Retina (tissue), 1 donor: ENCODE measurements at places on chromosomes 13 and 19.

- no peak for DNase-seq
These were observed 530.0 kb downstream of the RFC3 start for GRCh38 chr13:34347784-34348573.

DNA sequence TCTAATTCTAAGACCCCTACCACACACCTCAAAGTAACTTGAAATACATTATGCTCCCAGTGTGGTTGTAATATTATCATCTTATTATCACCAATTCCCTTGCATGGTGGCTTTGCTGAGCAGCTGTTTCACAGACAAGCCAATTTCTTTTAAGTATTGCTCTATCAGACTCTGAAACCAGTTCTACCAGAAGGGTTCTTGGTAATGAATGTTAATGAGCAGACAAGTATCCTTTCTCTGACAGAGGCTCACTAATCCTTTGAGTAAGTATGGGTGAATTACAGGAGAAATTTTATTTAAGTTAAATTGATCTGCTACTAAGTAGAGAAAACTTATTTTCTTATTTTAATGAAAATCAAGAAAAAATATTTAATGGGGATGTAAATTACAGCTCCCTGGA lies 326.0 kb downstream of the GPC6 start:
- DNase-seq = no peak

GRCh38 chr19:5042556-5042955 lies 73.6 kb downstream of the KDM4B start:
- no peak for DNase-seq

DNA sequence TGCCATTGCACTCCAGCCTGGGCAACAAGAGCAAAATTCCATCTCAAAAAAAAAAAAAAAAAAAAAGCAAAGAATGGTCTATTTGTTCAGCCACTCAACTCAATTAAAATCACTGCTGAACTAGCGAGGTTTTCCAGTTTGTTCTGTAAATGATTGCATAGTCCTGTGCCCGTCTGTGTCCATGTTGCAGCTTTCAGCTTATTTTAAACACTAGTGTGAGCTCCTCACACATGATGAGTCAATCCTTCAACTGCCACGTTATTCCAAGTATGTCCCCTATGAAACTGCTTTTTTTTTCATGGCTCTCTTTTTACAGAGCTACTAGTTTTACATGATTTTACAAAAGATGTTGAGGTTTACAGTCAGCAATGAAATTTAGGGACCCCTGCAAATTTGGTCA lies 12.2 kb downstream of the SUGP2 start:
- DNase-seq = no peak

- no peak for DNase-seq
These were observed 262.4 kb upstream of the SPRY2 start for GRCh38 chr13:80603351-80603750.

DNA sequence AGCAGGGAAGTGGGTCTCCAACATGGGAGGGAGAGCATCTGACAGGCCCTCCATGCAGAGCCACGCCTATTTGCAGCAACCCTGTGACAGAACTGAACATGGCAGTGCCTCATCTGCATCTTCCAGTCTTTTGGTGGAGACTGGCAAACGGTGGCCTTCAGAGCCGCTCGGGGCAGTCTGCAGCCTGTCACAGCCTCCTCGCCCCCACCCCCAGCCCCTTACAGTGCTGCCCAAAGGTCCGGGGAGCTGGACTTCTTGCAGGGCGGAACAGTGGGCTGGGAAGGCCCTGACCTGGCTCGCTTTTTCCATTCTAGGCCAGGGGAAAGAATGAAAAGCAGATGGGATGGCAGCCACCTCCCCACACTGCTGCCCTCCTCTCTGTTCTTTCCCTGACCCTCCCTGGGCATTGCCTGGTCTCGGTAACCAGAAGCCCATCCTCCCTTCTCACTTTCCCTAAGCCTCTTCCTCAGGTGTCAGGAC lies 2.7 kb downstream of the CALM3 start:
- no peak for DNase-seq

- DNase-seq = no peak
These were observed 585.2 kb downstream of the PCDH9 start for GRCh38 chr13:66644855-66645460.

DNA sequence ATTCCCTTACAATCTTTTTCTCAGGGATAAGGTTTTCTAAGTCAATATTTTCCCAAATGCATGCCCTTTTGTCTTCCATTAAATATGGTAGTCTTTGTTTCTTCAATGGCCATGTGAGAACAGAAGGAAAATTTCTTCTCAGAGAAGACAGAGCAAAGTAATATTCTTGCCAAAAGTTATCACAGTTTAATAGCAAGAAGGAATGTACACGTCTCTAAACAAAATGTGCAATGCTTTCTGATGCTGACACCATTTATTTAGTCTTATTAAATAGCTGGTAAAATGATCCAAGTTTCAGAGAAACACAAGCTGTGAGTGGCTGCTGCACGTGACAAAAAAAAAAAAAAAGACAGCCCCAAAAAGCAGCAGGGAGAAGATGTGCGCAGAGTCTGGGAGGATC lies 542.5 kb downstream of the GPC6 start:
- DNase-seq = no peak

GRCh38 chr13:113882267-113882630 lies 18.4 kb upstream of the GAS6 start:
- no peak for DNase-seq

DNA sequence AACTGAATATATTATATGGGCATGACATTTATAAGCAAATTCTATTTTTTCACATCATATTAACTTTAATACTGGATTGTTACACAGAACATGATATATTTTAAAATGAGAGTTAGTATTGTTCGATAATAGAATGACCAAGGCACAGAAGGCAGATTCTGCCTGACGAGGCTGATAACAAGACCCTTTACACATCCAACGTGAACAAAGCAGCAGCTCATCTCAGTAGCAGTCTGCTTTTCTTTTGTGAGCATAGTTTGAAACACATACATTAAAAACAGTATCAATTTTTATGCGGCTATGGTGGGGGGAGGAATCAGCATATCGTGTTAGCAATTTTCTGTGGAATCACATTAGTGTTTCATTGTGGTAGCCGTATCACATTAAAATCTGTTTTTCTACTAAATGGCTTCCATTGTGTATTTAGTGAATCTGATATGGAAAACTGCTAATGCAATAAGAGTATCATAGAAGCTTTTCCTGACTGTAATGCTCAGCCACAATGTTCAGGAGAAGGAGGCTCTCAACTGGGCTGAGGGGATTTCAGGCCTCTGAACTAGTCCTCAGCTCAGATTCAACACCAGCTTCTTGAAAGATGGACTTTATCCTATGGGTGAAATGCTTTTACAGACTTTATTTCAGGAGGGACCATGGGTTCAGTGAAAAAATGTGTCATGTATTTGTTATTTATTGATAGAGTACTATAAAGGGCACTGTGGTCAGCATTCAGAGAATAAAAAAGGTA lies 4.0 kb downstream of the SMAD9 start:
- DNase-seq = peak; percentile 46

- no peak for DNase-seq
These were observed 1129.3 kb downstream of the SLITRK5 start for GRCh38 chr13:88800505-88800904.

DNA sequence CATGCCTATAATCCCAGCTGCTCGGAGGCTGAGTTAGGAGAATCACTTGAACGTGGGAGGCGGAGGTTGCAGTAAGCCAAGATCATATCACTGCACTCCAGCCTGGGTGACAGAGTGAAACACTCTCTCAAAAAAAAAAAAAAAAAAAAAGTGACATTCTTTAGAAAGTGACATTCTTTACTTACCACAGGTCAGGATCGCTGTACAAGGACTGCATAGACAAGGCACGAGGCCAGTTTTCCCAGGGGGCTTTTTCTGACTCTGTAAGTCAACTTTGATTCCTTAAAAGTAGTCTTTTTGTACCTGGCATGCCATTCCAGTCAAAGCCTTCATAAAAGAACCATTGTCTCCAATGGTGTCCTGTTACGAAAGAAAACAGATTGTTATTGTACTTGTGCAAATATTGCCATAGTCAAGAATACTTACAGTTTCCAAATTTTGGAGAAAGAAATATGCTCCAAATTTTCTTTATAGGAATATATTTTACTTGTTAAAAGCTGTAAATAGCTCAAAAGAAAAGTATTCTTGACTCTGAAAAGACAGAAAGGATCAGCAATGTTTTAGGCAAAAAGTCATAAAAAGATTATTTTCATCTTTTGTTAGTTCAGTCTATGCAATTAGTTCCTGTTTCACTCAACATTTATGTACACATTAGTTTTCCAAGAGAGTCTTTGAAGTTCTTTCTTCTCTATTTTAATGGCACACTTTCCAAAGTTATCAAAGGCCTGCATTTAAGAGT lies 39.3 kb downstream of the CEACAM1 start:
- no peak for DNase-seq

DNA sequence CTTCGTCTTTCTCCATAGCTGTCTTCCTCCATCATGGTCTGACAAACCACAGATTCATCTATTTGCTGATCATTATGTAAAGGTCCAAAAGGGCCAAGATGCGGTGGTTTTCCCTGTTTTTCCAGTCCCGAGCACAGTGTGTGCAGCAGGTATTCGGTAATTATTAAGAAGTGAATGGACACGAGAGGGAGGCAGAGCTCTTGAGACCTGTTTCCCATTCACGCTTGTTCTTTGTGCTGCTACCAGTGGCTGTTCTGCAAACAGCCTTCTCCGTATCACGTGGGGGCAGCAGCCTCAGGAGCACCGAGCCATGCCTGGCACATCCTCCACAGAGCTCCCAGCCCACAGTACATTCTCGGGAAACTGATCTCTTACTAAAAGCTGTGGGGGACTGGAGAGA lies 50.3 kb downstream of the CCDC70 start:
- DNase-seq = no peak

DNA sequence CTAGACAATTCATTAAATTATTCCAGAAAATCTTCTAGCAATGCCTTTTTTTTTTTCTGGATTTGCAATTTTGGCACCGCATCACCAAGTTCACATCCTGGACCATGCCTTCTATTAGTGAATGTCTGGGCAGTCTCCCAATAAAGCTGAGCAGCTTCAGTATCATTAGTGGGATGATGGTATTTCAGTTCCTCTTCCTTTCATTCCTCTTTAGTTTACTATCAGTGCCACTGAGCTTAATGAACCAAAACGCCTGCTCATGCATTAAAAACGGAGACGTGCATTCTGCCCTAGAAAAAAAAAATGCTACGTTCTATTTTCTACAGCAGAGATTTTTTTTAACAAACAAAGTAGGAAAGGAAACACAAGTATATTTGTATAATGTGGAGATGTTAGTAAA lies 343.0 kb downstream of the PCDH9 start:
- DNase-seq = peak; percentile 59

DNA sequence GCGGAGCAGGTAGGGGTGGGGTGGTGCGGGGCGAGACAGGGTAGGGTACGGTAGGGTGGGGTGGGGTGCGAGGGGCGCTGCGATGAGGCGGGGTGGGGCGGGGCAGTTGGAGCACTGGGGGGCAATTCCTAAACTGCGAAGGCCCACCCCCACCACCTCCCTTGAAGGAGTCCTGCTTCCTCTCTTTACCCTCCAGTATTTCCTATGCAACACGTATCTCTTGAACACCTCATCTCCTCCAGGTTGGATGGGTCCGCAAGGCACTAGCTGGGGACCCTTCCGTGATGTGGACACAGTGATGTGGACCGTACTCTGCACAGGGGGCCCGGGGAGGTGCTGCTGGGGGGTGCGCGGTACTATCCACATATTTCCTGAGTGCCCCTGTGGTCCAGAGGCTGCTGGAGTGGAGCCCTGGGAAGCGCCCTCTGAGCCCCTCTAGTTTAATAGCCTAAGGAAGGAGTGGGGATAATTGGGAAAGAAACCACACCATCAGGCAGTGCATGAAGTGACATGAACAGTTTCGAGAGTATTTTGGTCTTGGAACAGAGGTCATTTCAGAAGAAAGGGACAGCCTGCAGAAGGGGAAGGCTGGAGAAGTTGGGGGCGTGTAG lies 1.1 kb downstream of the IL17D start:
- no peak for DNase-seq

DNA sequence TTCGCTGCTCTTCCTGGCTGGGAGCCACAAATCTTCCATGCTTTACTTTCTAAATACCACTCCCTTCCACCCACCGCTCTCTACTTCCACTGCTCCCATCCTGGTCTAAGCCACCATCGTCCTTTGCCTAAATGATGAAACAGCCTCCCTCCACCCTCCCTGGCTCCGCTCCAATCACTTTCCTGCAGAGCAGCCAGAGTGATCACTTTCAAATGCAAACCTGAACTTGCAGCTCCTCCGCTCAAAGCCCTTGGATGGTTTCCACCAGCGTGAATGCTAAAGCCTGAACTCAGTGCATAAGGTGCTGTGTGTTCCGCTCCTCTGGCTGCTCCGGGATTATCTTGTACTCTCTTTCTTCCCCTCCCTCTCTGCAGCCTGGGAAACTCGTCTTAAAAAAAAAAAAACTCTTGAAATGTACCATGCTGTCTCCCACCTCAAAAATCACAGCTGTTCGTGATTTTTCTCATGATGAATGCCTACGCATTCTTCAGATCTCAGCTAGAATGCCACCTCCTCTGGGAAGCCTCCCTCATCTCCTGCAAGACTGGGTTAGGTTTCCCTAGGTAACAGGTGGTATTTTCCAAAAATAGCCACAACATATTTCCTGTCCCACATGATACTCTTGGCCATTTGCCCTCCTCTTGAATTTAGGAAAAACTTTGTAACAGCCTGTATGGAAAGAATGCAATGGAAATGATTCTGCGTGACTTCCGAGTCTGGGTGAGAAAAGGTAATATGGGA lies 3.7 kb upstream of the SIN3B start:
- DNase-seq = peak; percentile 11

DNA sequence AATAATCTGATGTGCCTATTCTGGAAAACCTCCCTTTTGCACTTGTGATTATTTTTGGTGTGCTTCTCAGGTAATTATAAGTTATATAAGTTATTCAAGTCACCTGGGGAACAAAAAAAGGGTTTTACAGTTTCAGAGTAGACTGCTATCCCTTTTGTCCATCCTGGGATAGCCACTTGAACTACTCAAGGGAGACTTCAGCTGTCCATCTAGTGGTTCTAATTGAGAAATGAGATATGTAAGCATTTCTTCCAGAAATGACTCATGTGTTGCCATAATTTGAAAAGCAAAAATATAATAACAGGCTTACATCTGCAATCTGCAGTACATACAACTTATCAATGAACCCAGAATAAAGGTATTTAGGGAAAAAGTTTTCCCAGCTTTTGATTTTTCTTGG lies 20.4 kb downstream of the UBL3 start:
- no peak for DNase-seq

DNA sequence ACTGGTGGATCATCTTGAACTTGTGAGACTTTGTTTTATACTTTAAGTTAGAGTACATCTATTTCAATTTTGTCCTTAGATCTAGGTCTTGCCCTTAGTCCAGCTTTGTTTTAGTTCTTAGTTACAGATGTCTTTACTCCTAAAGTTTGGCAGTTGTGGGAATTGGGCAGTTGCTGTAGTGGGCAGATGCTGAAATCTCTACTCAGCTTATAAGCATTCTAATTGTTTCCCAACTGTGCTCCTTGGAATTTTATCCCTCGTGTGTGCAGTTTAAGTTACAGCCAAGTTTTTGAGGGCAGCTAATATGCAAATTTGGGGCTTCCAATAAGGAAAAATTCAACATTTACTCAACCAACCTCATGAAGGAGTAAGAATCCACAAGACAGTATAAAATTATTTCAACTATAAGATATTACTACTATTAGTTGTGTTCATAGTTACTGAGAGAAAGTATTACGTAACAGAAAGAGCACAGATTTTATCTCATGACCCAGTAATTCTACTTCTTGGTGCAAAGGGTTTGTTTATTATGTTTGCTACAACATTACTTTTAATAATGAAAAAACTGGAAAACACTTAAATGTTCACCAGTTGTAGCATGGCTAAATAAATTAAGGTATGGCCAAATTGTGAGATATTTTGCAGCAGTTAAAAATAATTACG lies 32.9 kb downstream of the CCDC122 start:
- DNase-seq = no peak
